Stimulated activated CD8-positive, alpha-beta memory T cell treated with anti-CD3 and anti-CD28 coated beads, Interleukin-12 subunit alpha, Interleukin-12 subunit beta, amount 100 ng/mL, for 4 hours (primary cell): ENCODE measurements at places on chromosomes 13 and 19.

- no peak for DNase-seq
Measured at GRCh38 chr13:77820431-77821149, 98.0 kb downstream of the EDNRB start.

- no peak for DNase-seq
Measured at GRCh38 chr13:64756621-64757020, 2473.5 kb downstream of the PCDH9 start.

- DNase-seq: no peak
Measured at GRCh38 chr19:4584670-4585460, 25.4 kb upstream of the SEMA6B start.

- DNase-seq: no peak
Measured at GRCh38 chr13:30502237-30502636, 36.5 kb upstream of the HMGB1 start.

- DNase-seq: no peak
Measured at GRCh38 chr13:26784704-26785639, 24.4 kb upstream of the GPR12 start.

- no peak for DNase-seq
Measured at GRCh38 chr13:85806553-85807175, 7.4 kb upstream of the SLITRK6 start.

DNA sequence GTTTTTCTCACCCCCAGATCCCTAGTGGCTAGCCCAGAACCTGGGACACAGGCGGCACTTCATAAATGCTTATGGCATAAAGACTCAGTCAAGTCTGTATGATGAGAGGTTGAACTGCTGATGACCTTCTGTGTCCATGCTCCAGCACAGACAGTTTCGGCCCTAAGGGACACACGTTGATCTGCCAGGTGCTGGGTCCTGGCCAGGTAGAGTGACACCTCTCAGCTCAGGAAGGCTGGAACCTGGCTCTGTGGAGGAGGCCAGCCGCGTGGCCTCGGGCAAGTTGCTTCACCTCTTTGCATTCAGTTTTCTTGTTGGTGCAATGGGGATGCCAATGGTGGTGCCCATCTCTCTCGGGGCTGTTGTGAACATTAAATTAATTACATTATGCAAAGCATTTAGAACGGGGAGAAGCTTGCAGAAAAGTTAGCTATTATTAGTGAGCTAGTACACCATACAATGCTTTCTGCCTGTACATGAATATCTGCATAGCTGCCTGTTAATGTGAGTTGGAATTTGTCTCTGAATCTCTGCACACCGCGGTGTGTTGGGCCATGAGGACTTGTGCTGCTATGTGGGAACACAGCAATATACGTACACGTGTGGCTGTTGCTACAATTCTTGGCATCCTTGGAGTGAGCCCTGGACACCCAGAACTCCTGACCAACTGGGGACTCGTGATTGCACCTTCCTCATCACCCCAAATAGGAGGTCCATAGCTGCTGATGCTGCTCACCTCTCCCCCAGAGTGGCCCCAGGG is 8.4 kb downstream of the GADD45B start:
- DNase-seq: no peak

GRCh38 chr13:35699825-35700510 is 223.5 kb upstream of the MAB21L1 start:
- no peak for DNase-seq

DNA sequence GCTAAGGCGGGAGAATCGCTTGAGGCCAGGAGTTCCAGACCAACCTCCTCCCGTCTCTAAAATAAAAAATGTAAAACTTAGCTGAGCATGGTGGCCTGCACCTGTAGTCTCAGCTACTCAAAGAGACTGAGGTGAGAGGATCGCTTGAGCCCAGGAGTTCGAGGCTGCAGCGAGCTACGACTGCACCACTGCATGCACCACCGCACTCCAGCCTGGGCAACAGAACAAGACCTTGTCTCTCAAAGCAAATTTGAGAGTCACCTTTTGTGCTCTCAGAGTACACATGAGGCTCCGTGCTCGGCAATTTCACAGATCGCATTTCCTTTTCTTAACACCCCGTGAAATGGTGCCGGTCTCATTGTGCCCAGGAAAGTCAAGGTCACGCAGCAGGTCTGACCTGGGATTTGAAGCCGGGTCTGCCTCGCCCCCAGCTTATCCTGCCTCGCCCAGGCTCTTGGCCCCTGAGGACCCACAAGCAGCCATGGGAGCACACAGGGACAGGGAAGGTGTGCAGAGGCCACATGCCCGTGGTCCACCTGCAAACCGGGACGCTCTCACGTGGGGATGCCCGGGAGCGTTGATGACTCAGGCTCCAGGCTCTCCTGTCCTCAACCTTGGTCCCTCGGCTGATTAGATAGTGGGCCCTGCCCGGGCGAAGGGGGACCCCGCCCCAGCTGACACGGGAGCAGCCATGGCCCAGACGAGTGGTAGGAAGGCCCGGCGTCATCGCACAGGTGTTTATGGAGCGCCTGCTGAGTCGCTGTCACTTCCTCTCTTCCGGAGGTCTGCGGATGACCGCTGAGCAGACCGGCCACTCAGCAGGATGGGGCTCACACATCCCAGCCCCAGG is 1.1 kb upstream of the SMIM24 start:
- DNase-seq: no peak

- DNase-seq: no peak
Measured at GRCh38 chr19:16867211-16867610, 21.6 kb upstream of the F2RL3 start.

DNA sequence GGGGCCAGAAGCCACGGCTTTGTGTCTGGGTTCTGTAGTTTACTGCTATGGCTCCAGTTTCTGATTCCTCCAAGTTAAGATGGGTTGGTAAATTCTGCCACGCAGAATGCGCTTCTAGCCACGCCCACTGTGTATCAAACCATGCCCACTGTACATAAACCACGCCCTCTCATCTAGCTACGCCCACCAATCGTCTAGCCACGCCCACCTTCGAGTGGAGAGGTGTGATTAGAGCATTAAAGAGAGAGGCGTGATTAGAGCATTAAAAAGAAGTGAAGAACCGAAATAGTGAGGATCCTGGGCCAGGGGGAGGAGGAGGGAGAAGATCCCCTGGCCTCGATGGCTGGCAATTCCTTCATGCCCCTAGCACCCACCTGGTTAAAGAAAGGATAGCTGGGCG is 43.7 kb upstream of the ADGRE5 start:
- DNase-seq: no peak

DNA sequence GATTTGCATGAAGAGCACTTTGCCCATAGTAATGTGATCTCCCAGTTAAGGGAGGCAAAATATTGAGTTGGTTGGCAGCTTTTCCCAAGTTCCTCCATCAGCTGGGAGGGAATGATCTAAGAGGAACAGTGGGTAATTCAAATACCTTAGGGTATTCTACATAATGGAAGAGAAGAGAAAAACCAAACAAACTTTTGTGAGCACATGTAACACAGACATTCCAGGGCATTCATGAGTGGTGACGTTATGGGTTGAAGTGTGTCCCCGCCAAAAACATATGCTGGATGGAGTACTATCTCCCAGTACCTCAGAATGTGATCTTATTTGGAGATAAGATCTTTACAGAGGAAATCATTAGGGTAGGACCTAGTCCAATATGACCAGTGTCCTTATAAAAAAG is 220.1 kb downstream of the FOXO1 start:
- DNase-seq: no peak

DNA sequence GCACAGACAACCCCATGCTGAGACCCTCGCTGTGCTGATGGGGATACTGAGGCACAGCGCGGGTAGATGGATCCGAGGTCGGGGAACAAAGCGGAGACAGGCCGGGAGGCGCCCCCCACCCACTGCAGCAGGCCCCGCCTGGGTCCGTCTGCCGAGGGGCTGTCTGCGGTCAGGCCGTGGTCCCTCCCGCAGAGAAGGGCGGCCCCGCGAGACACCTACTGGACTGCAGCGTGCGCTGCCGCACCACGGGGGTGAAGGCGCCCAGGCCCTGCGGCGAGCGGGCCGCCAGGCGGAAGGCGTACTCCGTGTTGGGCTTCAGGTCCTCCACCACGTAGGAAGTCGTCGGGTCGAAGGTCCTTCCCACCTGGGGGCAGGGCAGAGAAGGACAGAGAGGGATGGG is 101.9 kb downstream of the PTPRS start:
- no peak for DNase-seq

GRCh38 chr13:44854313-44855060 is 134.8 kb downstream of the NUFIP1 start:
- no peak for DNase-seq

DNA sequence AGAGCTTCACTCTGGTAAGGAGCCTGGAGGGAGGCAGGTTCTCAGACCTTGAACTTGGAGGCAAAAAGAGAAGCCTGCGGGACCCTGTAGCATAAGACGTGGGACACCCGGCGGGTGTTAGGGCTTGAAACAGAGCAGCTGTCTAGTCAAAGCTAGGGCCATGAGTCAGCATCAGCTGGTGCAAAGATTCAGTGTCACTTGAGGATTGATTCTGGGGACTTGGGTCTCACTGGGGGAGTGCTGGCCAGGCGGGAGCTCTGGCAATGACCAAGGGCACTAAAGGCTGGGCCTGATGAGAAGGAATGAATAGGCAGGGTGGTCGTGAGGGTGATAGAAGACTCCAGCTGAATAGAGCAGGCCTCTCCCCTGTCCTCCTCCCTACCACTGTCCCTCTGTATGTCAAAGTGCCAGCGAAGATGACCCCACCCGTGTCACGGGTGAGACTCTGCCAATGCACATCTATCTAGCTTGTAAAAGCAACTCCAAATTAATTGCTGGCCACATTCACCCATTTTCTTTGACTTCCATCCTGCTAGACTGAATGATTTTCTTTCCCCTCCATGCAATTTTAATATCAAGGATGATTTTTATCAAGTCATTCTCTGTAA is 97.1 kb downstream of the MBNL2 start:
- no peak for DNase-seq

DNA sequence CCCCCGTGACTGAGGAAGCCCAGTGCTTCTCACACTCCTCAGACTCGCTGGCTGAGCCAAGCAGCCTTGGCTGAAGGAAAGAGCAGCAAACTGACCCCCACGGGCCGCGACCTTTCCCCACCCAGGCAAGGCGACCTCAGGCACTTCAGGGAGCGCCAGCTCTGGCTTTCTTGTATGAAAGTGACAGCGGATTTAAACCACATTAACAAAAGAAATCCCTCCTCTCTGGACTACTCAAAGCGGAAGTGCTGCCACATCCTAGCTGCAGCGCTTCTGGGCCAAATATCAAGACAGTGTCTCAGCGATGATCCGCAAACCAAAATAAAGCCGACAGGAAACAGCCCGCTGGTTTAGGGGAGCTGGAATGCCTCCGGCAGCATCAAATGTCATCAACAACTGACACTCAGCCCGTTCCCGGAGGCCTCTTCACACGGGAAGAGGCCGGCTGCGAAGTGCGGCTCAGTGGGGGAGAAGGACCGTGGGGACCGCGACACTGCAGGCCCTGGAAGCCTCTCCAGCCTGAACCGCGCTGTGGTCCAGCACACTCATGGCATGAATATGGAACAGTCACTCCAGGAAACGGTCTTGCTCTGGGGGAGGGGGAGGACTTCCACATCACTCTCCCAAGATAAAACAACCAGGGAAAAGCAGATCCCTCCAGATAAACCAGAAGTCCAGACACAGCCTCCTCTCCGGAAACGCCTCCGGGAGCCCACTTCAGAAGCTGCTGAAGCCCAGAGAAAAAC is 1.4 kb downstream of the RASA3 start:
- no peak for DNase-seq

DNA sequence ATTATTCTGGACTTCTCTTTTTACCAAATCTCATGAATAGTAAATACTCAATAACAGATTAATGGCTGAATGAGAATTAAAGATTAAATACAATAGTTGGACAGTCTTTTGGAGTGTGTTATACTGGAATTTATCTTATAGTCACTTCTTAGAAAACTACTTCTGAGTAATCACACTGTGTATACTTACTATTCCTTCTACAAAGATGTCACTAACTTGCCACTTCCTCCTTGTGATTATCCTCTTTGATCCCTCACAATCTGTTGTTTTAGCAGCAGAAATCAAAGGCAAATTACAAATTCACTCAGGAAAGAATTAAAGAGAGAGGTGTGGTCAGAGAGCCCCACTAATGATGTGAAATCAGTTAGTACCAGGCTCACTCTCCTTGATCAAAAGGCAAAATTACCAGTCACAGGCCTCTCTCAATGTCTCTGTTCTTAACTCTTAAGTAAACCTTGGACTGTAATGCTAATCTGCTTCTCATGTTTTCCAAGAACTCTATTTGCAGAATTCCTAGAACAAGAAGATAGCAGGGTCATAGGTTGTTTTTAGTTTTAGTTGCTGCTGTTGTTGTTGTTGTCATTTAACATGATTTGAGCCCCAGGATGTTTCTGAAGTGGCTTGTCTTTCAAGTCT is 37.3 kb upstream of the FNDC3A start:
- DNase-seq: no peak

GRCh38 chr13:44543369-44543768 is 32.8 kb downstream of the TSC22D1 start:
- no peak for DNase-seq

DNA sequence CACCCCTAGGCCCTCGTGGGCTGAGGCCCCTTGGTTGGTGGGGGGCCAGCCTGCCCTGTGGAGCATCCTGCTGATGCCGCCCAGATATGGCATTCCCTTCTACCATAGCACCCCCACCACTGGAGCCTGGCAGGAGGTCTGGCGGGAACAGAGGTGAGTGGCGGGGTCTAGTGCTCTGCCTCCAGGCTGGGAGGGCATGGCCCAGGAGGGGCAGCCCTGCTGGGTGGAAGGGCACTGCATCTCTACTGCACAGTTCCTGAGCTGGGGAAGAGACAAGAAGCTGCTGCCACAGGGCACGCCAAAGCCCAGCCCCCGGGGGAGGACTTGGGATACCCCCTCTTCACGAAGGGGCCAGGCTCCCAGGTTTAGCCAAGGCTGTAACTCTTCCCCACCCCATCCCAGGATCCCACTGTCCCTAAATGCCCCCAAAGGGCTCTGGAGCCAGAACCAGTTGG is 2.4 kb upstream of the KMT2B start:
- no peak for DNase-seq

DNA sequence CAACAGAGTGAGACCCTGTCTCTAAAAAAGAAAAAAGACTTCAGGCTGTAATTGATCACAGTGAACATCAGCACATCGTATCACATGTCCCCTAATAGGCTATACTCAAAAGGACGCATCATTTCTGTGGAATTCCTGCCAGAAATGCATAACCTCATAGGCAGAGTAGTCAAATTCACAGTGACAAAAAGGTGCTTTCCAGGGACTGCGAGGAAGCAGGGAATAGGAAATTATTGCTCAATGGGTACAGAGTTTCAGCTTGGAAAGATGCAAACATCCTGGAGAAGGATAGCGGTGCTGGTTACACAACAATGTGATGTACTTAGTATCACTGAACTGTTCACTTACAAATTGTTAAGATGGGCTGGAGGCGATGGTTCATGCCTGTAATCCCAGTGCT is 41.1 kb upstream of the MRI1 start:
- no peak for DNase-seq

- no peak for DNase-seq
Measured at GRCh38 chr13:59332966-59333365, 830.8 kb downstream of the DIAPH3 start.
